Fibroblast of villous mesenchyme (primary cell): ENCODE measurements at places on chromosomes 7 and 10. TPM values are rescaled to one million over a fixed set of nuclear protein-coding genes. Genes with fewer than 3 reads are reported as not detected.

Gene TRIM50
- total RNA-seq, result not detected in 2 replicates

Gene PSD
- 1.6 and 2.2 TPM in 2 replicates for total RNA-seq

DNA sequence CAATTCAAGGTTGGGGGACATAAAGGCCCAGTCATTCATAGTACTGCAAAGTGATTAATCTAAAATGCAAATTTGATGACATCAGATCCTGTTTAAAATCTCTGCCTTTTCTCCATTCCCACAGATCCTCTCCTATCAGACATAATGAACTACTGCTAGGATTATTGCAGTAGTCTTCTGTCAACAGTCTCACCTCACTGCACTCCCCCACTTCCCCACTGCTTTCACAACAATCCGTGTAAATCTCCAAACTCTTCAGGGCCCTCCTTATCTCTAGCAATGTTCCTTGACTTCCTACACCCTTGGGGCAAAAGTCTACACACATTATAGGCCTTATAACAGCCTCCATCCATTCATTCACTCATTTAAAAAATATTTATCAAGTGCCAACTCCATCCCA, 112.4 kb downstream of the KBTBD2 start:
- DNase-seq, result no peak

- peak; percentile 66 for DNase-seq
Measured at GRCh38 chr10:110311357-110311949, 6.7 kb upstream of the SMNDC1 start.

DNA sequence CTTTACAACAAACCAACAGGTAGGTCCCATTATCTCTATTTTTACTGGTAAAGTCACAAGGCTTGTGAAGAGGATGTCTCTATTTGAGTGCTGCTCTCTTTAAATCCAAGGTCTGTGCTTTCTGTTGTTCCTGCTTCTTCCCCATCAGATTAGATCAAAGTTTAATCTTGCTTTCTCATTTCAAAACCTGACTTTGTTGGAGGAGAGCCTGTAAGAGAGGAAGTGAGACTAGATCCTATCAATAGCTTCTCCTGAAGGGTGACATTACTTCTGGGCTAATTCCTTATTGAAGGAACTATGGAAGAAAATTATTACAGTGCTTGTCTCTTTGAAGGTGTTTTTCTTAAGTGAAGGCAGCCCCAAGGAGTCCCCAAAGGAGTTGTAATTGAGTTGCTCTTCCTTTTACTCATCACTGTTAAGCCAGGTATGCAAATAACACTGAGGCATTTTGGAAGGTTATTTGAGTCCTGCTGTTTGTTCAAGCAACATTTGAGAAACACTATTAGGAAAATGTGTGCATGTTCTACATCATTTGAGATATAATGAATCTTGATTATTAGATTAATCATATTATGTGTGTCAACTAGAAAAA, 146.2 kb upstream of the MBL2 start:
- no peak for DNase-seq

GRCh38 chr7:35267411-35267810, 13.5 kb upstream of the TBX20 start:
- DNase-seq, result no peak

DNA sequence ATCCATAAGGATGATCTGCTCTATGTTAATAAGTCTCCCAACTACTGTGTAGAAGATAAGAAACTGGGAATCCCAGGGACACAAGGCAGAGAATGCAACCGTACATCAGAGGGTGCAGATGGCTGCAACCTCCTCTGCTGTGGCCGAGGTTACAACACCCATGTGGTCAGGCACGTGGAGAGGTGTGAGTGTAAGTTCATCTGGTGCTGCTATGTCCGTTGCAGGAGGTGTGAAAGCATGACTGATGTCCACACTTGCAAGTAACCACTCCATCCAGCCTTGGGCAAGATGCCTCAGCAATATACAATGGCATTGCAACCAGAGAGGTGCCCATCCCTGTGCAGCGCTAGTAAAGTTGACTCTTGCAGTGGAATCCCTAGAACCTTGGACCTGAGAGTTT, 10.3 kb downstream of the WNT16 start:
- DNase-seq, result no peak

DNA sequence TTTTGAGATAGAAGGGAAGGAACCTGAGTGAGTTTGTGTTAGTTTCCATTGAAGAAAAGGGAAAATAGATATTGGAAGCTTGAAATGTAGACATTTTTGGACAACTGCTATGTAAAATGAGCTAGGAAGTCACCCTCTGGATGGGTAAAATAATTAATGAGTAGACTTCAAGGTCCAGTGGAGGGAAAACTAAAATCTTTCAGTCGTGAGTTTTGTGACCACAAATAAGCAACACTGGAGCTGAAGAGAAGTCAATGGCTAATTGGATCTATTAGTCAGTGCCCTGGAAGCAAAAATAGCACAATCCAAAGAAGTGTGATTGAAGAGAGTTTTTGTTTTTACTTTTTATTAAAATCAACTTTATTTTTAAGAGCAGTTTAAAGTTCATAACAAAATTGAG, 123.4 kb downstream of the MYO3A start:
- no peak for DNase-seq

- DNase-seq, result no peak
Measured at GRCh38 chr10:113320211-113320610, 232.6 kb upstream of the HABP2 start.

Gene DPP6
- total RNA-seq, result under 0.01 TPM in 2 replicates

DNA sequence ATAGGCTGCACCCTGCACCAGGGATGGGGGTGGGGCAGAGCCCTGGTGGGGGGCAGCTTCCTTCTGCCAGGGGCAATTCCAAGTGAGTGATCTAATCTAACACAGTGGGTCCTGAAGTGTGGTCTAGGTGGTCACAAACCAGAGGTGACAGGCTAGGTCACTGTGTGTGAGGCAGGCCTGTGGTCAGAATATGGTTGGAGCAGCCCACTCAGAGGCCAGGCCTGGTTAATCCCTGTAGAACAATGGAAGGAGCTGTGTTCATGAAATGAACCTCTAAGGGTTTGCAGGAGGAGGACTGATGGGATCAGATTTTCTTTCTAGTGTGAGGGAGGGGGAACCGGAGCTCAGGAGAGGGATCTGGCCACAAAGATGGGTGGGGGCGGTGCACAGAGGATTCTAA, 10.0 kb upstream of the TSPAN14 start:
- DNase-seq, result no peak

DNA sequence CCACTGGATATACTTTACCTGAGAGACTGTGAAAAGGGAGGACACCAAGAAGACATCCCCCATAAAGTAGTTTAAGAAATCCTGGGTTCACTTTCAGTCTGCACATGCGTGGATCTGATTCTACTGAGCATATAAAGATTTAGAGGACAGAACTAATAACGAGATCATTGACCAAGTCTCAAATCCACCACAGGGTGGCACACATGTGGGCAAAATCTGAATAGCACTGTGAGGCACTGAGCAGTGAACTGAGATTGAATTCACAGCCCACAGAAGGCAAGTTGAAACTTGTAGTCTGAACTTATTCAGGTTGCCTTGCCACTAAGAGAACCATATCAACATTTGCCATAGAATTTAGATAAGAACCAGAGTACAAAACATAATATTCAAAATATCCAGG, 818.6 kb downstream of the GRID1 start:
- peak; percentile 16 for DNase-seq

DNA sequence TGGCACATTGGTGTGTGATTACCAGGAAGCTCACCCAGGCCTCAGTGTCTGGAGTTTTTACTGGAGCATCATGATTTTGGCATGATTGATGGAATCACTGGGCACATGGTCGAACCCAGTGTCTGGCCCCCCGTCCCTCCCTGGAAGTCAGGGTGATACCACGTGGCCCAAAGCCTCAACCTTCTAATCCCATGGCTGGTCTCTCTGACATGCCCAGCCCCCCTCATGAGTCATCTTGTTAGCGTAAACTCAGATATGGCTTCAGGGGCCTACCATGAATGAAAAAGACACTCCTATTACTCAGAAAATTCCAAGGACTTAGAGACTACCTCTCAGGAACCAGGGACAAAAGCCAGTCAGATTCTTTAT, 109.3 kb downstream of the GRK5 start:
- peak; percentile 94 for DNase-seq

DNA sequence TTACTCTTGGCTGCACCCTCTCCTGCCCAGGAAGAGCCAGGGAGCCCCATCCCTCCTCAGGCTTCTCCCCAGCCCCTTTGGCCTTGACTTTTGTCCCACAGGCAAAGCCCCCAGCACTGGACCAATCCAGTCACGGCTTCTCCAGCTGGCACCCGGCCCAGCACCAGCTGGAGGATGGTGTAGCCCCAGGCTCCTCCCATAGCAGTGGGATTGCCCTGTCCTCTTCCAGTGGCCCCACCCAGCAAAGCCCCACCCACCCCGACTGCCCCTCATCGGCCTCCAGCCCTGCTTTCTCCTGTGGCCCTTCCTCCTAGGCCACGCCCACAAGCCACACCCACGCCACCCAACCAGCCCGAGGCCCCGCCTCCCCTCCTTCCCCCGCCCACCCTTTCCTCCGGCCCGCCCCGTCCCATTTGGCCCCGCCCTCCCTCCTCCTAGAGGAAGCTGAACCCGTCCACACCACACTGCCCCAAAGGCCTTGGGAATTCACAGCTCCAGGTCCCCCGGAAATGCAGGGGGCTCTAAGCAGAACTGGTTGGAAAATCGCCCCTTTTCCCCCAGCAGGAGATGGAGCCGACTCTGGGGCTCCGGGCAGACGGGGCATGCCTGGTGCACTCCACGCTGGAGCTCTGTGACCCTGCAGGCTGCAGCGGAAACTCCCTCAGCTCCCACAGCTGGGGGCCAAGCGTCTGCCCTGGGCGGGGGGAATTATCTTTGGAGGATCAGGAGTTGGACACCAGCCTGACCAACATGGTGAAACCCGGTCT, 25.2 kb downstream of the GET4 start:
- peak; percentile 94 for DNase-seq

GRCh38 chr7:106895246-106895864, 30.3 kb downstream of the PIK3CG start:
- no peak for DNase-seq

DNA sequence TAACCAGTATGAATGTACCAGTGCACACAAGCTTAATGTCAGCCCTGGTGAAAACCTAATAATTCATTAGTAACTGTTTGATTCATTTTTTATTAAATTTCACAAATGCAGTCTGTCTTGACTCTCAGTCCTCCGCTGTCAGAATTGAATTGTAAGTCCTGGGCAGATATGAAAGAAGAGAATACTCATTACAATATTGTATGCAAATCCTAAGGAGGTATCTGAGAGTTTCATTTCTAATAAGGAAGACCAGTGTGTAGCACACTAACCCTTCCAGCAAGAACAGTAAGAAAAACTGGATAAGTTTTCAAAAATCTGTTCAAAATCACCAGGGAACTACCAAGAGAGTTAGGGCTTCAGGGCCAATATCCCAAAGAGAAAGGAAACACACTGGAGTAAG, 652.1 kb downstream of the SUGCT start:
- no peak for DNase-seq

DNA sequence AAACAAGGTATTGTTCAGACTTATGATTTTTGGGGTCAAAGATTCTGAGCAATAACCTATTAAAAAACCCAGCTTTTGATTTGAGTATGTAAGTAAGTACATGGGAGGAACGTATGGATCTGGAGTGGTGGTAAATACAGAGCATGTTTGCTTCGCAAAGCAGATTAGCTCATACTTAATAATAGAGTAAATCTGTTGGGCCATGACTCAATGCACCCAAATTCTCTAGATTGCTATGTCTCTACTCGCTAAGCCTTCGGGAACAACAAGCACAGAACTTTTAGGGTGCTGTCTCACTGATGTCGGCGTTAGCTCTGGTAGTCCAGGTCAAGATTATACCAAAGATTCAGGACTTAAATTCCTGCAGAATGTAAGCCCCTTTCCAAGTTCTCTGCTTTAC, 807 bp upstream of the MINPP1 start:
- peak; percentile 47 for DNase-seq

- DNase-seq, result no peak
Measured at GRCh38 chr10:110275128-110275729, 29.5 kb downstream of the SMNDC1 start.

GRCh38 chr7:46741938-46742540, 821.0 kb upstream of the IGFBP3 start:
- peak; percentile 56 for DNase-seq

DNA sequence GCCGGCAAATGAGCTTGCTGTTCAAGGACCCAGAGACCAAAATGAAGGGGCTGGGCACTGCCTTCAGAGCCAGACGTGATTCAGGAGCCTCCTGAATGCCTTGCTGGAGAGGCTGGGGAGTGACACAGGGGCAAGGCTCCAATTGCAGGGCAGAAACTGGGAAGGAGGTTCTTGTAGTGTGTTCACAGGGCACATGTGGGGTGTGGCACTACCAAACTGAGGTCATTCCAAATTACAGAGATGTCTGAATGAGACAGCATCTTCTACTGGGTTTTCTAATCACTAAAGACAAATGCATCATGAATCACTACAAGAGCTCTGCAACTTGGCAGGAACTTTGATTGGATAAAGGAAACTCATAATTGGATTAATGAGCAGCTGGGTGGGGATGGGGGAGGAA, 17.8 kb downstream of the CRTAC1 start:
- no peak for DNase-seq

DNA sequence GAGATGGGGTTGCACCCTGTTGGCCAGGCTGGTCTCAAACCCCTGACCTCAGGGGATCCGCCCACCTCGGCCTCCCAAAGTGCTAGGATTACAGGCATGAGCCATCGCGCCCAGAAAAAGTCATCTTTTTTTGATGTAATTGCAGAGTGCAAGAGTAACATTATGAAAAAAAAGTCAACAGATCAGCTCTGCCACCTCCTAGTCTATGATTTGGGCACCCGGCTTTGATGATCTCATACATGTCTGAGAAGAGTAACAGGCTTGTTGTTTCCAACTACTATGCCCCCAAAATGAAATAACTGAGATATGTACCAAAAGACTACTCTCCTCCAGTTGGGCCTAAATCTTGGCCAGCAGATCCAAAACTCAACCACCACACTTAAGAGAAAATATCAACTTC, 40.8 kb downstream of the VOPP1 start:
- DNase-seq, result no peak

Gene TRPV5
- total RNA-seq, result not detected in 2 replicates

DNA sequence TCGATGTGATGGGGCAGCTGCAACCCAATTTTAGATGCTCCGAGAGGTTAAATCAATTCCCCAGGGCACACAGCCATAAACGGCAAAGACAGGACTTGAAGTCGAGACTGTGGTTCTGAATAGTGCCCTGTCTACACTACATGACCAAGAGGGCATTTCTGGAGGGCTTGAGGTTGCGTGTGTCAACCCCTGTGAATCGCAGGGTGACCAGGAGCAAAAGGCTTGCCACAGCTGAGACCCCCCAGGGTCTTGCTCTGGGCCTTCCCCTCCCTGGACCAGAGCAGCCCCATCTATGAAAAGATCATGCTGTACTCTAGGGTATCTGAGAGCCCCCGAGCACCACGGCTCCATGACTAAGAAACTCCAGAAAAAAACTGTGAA, 26.8 kb upstream of the RASGEF1A start:
- no peak for DNase-seq

GRCh38 chr10:52071814-52072213, 242.3 kb upstream of the DKK1 start:
- no peak for DNase-seq
